ENCODE measurements at places on chromosomes 12 and 14.

DNA sequence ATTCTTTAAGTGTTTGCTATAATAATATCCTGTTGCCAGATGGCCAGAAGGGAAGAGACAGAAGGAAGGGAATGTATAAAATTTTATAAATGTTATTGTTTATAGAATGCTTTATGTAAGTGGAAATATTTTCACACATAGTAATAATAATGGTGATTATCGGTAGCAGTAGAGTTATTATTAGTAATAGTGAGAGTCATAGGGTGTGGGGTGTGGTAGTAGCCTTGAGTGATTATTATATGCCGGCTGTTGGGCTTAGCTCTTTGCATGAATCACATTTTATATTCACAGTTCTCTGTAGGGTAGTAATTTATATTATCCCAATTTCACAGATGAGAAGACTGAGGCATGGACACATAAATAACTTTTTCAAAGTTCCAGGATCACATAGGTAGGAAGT is 391.4 kb downstream of the C12orf75 start:
- no peak for DNase-seq

DNA sequence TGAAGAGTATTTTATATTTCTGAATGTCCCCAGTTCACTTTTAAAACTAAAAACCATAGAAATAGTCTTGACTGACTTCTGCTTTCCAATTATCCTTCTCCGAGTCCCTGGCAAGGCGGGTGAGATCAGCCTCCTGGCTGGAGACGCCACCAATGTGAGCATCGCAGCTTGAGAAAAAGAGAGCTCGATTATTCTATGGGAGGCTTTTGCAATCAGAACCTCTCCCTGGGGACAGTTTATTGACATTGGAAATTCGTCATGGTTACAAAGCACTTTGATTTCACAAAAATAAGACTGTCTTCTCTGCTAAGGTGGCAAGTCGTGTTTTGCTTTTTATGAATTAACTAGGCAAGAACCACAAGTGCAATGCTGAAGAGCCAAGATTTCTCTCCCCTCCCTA is 23.6 kb upstream of the GPHB5 start:
- DNase-seq: no peak

- DNase-seq: peak; percentile 43
Observed at GRCh38 chr14:24058260-24058950, 6.6 kb downstream of the CARMIL3 start.

DNA sequence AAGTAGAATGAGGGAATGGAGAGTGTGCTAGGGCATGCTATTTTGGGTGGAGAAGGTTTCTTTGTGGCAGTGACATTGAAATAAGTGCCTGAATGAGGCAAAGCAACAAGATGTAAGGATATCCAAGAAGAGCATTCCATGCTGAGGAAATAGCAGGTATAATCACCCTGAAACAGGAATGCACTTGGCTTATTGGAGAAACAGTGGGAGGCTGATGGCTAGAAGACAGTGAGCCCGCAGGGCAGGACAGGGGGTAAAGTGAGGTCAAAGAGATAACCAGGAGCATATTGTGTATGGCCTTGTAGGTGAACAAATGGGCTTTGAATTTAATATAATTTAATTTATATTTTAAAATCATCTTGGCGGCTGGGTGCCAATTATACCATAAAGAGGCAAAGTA is 877.0 kb downstream of the DIO2 start:
- no peak for DNase-seq

DNA sequence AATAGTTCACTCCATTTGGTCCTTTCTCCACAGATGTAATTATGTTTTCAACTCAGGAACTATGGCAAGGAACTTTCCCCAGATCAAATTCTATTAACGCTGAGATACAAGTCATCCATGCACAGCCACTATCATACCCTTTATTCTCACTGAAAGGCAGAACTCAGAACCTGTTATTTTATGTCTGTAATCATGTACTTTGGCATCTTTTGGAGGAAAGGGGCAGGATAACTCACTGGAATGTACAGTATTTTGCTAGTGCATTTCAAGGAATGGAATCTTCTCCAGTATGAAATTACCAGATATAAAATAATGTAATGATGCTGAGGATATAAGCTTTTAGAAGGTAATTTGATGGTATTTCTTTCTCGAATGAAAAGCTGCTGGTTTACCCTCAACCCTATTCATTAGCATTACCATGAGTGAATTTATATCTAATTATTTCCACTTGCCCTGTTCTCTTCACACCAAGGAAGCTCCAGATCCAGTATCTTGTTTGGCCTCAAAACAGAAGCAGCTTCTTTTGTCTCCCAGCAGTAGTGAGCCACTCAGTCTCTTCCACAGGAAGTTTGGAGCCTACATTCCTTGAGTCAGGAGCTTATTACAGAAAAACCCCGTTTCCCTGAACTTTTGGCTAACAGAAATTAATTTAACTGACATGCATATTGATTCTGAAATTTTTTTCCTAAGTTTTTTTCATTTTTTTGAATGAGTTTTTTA is 10.0 kb upstream of the AMHR2 start:
- no peak for DNase-seq

DNA sequence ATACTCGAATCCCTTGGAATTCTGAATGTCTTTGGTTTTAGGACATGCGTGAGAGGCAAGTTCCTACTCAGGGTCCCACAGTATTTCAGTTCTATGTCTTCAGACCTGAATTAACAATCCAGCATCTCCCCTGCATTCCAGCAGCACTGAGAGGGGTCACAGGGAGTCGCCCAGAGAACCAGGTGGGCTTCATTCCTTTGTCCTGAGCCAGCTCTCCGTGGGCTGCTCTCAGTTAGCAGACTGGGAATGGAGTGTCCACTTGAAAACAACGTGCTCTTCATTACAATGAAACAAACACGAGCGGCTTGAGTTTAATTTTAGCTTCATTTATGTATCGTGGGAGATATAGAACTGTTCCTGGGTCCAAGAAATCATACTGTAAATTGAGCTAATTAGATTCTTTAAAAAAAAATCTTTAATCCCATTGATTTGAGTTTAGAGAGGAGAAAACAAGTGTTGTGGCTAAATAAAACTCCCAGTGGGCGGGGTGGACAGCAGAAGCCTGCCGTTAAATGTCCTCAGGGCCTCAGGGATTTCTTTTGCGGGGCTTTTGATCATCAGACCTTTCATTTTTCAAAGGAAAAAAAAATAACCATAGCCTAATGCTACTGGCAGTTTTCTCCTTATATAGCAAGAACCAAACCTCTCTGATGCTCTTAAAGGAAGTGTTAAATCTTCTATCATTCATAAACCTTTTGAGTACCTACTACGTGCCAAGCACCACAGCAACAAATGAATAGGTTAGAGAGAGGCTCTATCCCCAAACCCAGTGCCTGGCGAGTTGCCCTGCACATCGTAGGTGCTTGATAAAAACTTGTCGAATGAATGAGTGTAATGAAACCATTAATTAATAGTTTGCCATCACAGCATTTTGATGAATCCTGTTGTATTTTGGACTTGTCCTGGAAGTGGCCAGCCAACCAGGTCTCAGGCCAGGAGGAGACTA is 140.4 kb downstream of the CHST11 start:
- no peak for DNase-seq

GRCh38 chr12:47949441-47950341 is 13.7 kb upstream of the TMEM106C start:
- DNase-seq: peak; percentile 41

GRCh38 chr14:33810308-33810707 is 140.6 kb downstream of the EGLN3 start:
- DNase-seq: no peak

DNA sequence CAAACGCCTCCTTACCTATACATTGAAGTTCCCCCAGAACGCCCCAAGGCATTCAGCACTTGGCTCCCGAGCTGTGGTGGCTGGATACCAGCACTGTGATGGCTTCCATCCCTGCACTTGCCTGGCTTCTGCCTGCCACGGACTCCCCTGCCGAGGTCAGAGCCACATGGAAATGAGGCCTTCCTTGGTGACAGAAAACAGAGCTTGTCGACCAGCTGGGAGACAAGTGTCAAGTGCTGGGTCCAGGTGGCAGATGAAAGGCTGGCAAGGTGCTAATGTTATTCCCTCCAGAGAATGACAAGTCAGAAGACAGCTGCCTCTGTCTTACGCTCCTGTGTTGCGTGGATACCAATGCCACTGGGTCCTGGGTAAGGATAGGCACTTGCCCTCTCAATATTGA is 26.2 kb upstream of the GNG2 start:
- no peak for DNase-seq

DNA sequence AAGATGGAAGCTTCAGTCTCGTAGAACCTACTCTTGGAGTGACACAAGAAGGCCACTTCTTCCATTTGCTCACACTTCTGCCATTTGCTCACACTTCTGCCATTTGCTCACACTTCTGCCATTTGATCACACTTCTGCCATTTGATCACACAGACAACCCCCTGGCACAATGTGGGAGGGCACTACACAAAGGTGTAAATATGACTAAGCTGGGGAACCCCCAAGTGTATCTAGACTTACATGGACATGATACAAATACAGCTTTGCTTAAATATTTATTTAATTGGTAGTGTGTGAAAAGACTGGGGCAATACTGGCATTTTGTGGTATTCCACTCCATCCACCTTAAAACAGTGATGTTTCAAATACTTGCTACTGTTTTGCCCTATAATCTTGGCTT is 296.2 kb upstream of the PPFIA2 start:
- DNase-seq: no peak
